ENCODE measurements at places on chromosomes 2 and 18. TPM values are rescaled to one million over a fixed set of nuclear protein-coding genes. Genes with fewer than 3 reads are reported as not detected.

The FBXO36 gene
- 2.1 TPM for total RNA-seq

The KCNG2 gene
- not detected for total RNA-seq

The DGKD gene
- total RNA-seq: 94.4 TPM

- DNase-seq: no peak
Measured at GRCh38 chr2:43467891-43468290, 127.9 kb downstream of the THADA start.

GRCh38 chr2:30486655-30487054 lies 39.6 kb downstream of the LCLAT1 start:
- DNase-seq: no peak

DNA sequence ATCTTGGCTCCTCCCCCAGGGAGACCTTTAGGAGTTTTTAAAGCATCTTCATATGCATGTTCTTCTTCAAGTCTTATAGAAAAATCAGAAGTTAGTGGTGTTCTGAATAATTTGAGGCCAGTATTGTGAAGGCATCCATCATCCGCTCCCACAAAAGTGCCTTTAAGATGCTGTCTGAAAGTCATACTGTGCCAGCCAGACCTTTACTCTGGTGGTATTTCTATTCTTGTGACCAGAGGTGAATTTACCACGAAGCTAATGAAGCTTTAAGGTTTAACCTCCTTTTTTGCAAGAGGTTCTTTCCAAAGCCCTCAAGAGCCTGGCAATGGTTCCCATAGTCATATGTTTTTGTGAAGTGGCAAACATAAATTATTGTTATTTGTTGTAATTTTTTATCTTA lies 54.3 kb downstream of the SLC40A1 start:
- DNase-seq: no peak

DNA sequence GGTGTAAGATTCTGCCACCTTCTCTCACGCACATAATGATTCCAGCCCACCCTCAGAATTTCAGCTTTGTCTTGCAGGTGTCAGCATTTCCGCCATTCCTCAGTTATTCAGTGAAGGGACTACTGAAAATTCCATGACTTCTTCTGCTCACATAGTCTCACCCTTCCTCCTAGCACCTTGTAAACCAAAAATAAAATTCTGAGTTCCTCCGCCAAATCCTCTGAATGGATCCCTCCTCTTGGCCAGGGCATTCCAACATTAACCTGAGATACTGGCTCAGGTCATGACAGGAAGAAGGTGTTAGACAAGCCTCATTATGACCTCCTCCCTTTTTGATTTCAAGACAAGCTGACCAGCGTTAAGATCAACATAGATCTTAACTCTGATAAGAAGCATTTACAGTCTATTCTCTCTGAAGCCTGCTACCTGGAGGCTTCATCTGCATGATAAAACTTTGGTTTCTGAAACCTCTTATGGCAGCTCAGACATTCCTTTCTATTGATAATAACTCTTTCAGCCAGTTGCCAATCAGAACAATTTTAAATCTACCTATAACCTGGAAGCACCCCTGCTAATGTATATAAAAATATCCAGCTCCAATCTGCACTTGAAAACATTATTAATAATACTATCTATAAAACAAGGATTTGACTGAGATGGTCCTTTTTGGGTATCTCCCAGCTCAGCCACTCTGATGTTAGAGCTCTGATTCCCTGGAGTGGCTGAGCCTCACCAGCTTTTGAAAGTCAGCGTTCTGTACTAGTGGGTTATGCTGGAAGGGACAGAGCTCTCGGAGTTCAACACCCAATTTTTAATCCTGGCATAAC lies 136.4 kb upstream of the APCDD1 start:
- no peak for DNase-seq

DNA sequence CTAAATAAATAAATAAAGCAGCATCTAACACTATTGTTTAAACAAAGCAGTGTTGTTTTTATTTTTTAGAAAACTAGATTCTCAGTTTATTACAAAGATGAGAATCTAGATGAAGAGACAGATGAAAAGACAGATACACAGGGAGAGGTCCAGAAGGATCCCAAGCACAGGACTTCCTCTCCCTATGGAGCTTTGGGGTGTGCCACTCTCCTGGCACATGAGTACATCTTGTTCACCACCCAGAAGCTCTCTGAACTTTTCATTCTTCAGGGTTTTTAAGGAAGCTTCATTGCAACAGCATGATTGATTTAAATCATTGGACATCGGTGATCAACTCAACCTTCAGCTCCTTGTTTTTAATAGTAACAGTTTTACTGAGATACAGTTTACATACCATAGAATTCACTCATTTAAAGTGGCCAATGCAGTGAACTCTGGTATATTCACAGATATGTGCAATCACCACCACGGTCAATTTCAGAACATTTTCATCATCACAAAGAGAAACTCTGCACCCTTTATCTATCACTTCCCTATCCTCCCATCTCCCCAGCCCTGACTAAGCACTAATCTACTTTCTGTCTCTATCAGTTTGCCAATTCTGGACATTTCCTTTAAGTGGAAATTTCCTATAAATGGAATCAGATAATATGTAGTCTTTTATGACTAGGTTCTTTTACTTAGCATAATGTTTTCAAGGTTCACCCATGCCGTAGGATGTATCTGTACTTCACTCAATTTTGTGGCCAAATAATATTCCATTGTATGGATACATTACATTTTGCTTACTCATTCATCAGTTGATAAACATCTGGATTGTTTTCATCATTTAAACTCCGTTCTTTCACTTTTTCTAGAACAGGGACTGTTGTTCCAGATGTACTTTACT lies 62.3 kb upstream of the ZFP36L2 start:
- DNase-seq: no peak

The ANKRD36C gene
- total RNA-seq: 61.4 TPM

DNA sequence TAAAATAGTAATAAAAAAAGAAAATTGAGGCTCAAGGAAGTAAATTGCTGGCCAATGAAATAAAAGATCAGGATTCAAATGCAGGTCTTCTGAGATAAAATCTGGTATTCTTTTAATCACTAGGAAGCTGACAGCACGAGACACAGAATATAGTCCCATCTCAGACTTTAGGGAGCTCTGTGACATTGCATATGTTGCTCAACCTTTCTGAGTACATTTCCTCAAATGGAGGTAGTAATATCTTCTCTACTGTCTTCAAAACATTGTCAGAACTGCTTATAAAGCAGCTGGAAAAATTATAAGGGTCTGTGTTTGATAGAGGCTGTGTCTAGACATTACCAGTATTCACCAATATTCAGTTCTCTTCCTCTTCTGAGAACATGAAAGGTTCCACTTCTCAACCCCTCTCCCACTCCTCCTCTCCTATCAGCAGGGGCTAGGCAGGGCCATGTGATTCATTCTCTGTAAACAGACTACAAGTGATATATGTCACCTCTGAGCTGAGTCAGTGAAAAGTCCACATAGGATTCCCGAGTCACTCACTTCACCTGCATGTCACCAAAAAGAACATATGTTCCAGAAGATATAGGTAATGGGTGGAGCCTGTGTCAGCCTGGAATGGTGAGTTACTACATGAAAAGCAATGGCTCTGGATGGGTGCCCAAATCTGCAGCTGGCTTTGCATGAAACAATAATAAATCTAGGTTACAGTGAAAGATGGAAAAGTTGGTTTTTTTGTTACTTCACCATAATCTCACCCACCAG lies 7.1 kb downstream of the KCNE4 start:
- DNase-seq: no peak

- no peak for DNase-seq
Measured at GRCh38 chr18:37251679-37252078, 313.9 kb downstream of the CELF4 start.

DNA sequence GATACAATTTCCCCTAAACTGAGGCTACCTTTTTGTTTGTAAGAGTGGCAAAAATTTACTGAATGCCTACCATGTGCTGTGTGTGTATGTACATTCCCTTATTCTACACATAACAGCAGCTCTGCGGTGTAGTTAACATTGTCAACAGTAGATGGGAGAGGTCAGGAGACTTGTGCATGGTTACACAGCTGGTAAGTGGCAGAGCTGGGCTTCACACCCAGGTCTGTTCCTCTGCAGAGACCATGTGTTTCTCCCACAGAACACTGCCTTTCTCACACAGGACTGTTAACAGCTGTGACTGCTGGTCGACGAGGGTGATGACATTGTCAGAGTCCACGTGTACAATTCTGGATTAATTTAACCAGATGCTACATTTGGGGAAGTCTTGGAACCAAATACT lies 49.1 kb downstream of the EML6 start:
- no peak for DNase-seq

GRCh38 chr2:179050755-179051154 lies 818 bp upstream of the CCDC141 start:
- DNase-seq: no peak

DNA sequence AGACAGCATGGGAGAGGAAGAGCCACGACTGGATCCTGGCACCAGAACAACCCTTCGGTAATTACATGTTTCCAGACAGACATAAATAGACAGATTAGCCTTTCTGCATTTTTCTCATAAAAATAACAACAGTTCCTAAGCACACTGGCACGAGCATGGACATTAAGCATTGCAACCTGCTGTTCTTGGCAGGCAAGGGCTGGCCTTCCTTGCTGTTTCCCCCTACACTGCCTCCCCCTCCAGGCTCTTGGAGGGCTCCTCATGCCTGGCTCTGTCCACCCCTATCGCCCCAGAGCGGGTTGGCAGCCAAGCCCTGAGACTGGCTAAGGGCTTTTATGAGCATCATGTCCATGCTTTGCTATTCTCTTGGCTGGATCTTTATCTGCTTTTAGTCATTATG lies 89.6 kb downstream of the TTC32 start:
- DNase-seq: no peak

The CD8B2 gene
- 0.62 TPM for total RNA-seq

GRCh38 chr18:3384664-3385563 lies 65.1 kb upstream of the TGIF1 start:
- no peak for DNase-seq

The GATA6 gene
- total RNA-seq: 0.43 TPM

The CCDC74B gene
- total RNA-seq: 0.99 TPM

The TYW5 gene
- total RNA-seq: 14.7 TPM

DNA sequence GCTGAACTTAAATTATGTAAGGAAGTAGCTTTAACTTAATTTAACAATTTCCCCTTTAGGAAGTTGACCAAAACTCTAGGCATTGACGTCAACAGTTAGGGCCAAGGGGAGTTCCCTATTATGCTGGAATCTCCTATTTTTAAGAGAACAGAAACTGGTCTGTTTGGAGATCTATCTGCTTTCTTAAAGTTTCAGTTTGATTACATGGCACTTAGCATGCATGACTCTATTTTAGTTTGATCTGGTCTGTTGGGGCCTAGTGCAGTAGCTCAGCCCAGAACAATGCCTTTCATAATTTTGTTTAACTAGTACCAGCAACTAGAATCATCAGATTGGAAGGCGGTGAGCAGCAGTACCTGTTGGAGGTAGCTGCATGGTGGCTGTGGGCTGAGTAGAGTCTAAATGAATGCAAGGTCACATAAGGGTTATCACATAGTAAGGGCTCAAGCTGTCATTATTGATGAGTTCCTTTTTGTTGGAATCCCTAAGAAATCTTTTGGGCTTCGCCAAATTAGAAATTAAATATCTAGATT lies 60.5 kb upstream of the ZNG1B start:
- no peak for DNase-seq

- no peak for DNase-seq
Measured at GRCh38 chr18:21004726-21005125, 106.9 kb downstream of the ROCK1 start.

The PCARE gene
- total RNA-seq: not detected

DNA sequence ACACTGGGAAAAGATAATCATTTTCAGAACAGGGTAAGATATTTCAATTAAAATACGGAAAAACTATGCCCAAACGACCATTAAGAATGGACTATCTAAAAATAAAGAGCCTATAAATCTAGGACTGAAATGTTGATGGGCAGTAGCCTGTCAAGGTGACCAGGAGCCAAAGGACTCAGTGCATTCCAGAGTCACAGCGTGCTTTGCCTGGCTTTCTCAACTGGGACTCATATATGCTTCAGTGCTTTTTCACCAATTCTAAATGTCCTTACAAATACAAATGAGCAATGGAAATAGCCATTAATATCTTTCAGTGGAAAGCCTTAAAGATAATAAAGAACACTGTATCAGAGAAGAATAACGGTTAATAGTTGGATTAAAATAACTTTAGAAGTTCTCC lies 35.4 kb downstream of the PREPL start:
- DNase-seq: no peak

DNA sequence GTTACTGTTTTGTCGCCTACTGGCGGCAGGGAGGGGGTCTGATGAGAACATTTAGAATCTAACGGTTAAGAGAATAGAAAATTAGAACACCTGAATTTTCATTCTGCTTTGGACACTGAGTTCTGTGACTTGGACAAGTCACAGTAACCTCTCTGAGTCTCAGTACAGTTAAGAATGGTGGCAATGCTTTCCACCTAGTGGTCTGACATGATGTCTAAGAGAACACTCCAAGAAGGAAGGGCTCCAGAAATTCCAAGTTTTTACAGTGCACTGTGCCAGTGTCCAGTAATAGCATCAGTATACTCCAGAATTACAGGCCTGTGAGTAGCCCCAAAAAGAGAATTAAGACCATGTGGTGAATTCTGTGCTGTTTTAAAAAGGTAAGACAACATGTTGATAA lies 174.1 kb upstream of the ZFP36L2 start:
- DNase-seq: no peak
